Cardiac atrium fibroblast (primary cell): ENCODE measurements at places on chromosomes 6 and 20. TPM values are rescaled to one million over a fixed set of nuclear protein-coding genes. Genes with fewer than 3 reads are reported as not detected.

PROKR2 gene
- not detected in 2 replicates for total RNA-seq

MEI4 gene
- total RNA-seq, result not detected in 2 replicates

SLC17A4 gene
- not detected in 2 replicates for total RNA-seq

CNR1 gene
- 3.2 and 16.8 TPM in 2 replicates for total RNA-seq

ZNF165 gene
- total RNA-seq, result 0.16 and 0.36 TPM in 2 replicates
